ENCODE measurements at places on chromosomes 11 and 22.

DNA sequence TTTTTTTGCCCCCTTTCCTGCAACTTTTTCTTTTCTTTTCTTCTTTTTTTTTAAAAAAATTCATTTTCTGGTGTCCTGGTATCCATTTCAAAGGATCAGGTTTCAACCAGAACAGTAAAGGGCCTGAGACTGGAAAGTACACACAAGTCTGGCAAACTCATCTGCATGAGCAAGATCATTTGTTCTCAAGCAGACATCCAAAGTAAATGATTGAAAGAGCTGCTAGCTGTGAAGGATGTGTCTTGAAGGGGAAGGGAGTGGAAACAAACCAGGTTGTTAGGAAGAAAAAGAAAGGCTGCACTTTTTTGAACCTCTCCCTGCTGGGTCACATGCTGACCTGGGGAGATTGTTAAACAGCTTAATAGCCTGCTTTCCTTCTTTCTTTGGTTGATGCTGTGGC is 5.3 kb downstream of the YAP1 start:
- no peak for DNase-seq
- H3K36me3 ChIP-seq, result peaks cover 3% of the 10 kb centered on the region
- peaks cover 61% of the 10 kb centered on the region for H3K4me1 ChIP-seq

DNA sequence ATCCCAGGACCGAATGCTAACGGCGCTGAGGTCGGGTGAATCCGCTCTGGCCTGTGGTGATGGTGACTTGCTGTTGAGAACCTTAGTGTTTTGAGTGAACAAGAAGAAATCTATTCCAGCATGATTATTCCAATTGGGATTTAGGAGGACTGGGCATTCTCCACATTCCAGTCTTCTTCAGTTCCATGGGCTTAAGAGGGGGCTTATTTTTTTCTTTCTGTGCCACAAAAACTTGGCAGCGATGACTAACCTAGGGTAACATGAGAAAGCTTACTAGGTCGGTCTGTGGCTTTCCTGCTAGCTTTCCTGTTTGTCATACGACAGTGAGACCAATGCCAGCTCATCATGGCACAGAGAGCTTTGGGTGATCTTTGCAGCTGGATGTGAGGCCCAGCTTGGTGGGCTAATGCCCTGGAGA is 62.9 kb upstream of the ATXN10 start:
- DNase-seq, result peak; percentile 30
- H3K4me3 ChIP-seq, result no peak overlapping the region
- no peaks in the 10 kb centered on the region for H3K36me3 ChIP-seq
- peaks cover 53% of the 10 kb centered on the region for H3K4me1 ChIP-seq

- no peaks in the 10 kb centered on the region for H3K36me3 ChIP-seq
- no peak overlapping the region for H3K27ac ChIP-seq
- DNase-seq, result no peak
- H3K27me3 ChIP-seq, result peaks cover 4% of the 10 kb centered on the region
- no peaks in the 10 kb centered on the region for H3K4me1 ChIP-seq
Measured at GRCh38 chr11:115906171-115906570, 402.0 kb upstream of the CADM1 start.

GRCh38 chr22:33922349-33922681 is 2.0 kb upstream of the LARGE1 start:
- H3K27me3 ChIP-seq, result no peaks in the 10 kb centered on the region
- peak overlapping the region; percentile 52 for H3K4me3 ChIP-seq
- H3K36me3 ChIP-seq, result no peaks in the 10 kb centered on the region

GRCh38 chr11:32152216-32152615 is 61.3 kb downstream of the RCN1 start:
- no peak overlapping the region for H3K27ac ChIP-seq
- no peaks in the 10 kb centered on the region for H3K36me3 ChIP-seq
- H3K4me3 ChIP-seq, result no peak overlapping the region
- no peak for DNase-seq

GRCh38 chr11:82045748-82046457 is 687.8 kb downstream of the FAM181B start:
- H3K4me1 ChIP-seq, result no peaks in the 10 kb centered on the region
- no peaks in the 10 kb centered on the region for H3K36me3 ChIP-seq
- no peaks in the 10 kb centered on the region for H3K27me3 ChIP-seq
- DNase-seq, result no peak

GRCh38 chr11:115576606-115577380 is 72.6 kb upstream of the CADM1 start:
- H3K36me3 ChIP-seq, result no peaks in the 10 kb centered on the region
- DNase-seq, result no peak
- H3K27me3 ChIP-seq, result no peaks in the 10 kb centered on the region
- H3K4me1 ChIP-seq, result peaks cover 5% of the 10 kb centered on the region
- H3K4me3 ChIP-seq, result no peak overlapping the region
- no peak overlapping the region for H3K27ac ChIP-seq

DNA sequence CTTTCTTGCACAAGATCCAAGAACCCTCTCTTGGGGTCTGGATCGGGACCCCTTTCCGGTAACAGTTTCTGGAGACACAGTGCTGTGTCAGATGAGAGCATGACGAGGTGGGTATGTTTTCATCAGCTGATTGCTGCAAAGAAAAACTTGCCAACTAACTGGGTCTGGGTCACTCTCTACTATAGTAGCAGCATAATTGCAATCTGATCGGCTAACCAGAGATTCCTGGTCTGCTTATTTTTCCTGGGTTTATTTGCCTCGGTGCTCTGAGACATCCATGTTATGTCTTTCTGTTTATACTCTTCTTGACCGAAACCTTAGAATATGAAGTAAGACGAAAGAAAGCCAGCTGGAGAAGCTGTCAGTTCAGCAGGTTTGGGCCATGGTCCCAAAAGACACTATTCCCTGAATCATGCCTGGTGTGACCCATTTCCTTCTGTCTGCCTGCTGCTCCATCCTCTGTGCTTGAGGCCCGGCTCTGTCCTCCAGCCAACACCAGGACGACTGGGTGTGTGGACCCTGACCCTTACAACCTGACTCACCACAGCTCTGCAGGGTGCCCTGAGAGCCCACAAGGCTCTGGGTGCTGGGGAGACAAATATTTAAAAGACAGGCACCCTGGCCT is 24.1 kb upstream of the CLMP start:
- H3K27me3 ChIP-seq, result no peaks in the 10 kb centered on the region
- no peaks in the 10 kb centered on the region for H3K36me3 ChIP-seq

- H3K27me3 ChIP-seq, result no peaks in the 10 kb centered on the region
- no peak overlapping the region for H3K4me3 ChIP-seq
- H3K4me1 ChIP-seq, result no peaks in the 10 kb centered on the region
- H3K27ac ChIP-seq, result no peak overlapping the region
- no peak for DNase-seq
Measured at GRCh38 chr22:49735901-49736421, 91.7 kb downstream of the BRD1 start.

- peak overlapping the region; percentile 80 for H3K27ac ChIP-seq
- peaks cover 25% of the 10 kb centered on the region for H3K4me1 ChIP-seq
- no peaks in the 10 kb centered on the region for H3K36me3 ChIP-seq
- DNase-seq, result peak; percentile 86
- no peaks in the 10 kb centered on the region for H3K27me3 ChIP-seq
- no peak overlapping the region for H3K4me3 ChIP-seq
Measured at GRCh38 chr11:93000511-93001476, 31.3 kb downstream of the MTNR1B start.

- H3K27me3 ChIP-seq, result no peaks in the 10 kb centered on the region
- no peak for DNase-seq
- peaks cover 6% of the 10 kb centered on the region for H3K36me3 ChIP-seq
- H3K4me1 ChIP-seq, result peaks cover 11% of the 10 kb centered on the region
- H3K4me3 ChIP-seq, result no peak overlapping the region
- no peak overlapping the region for H3K27ac ChIP-seq
Measured at GRCh38 chr22:41696703-41697102, 2.6 kb upstream of the MEI1 start.

GRCh38 chr11:27041141-27041899 is 705 bp downstream of the BBOX1 start:
- H3K27ac ChIP-seq, result no peak overlapping the region
- no peak for DNase-seq

DNA sequence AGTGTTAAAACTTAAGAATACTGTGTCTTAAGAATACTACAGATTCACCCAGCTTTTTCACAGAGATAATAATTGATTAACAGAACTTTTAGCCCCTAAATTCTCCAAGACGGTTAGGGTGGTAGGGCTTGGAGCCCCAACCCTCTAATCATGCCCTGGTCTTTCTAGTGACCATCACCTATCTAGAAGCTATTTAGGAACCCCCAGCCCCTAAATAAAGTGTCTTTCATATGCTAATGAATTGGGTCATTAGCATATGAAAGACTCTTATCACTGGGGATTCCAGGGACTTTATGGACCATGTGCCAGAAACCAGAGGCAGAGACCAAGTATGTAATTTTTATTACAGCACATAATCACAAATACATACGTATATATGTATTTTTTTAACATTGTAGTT is 999.7 kb upstream of the RAG2 start:
- no peaks in the 10 kb centered on the region for H3K36me3 ChIP-seq
- no peaks in the 10 kb centered on the region for H3K4me1 ChIP-seq
- no peak overlapping the region for H3K4me3 ChIP-seq
- DNase-seq, result no peak
- H3K27me3 ChIP-seq, result no peaks in the 10 kb centered on the region
- no peak overlapping the region for H3K27ac ChIP-seq

DNA sequence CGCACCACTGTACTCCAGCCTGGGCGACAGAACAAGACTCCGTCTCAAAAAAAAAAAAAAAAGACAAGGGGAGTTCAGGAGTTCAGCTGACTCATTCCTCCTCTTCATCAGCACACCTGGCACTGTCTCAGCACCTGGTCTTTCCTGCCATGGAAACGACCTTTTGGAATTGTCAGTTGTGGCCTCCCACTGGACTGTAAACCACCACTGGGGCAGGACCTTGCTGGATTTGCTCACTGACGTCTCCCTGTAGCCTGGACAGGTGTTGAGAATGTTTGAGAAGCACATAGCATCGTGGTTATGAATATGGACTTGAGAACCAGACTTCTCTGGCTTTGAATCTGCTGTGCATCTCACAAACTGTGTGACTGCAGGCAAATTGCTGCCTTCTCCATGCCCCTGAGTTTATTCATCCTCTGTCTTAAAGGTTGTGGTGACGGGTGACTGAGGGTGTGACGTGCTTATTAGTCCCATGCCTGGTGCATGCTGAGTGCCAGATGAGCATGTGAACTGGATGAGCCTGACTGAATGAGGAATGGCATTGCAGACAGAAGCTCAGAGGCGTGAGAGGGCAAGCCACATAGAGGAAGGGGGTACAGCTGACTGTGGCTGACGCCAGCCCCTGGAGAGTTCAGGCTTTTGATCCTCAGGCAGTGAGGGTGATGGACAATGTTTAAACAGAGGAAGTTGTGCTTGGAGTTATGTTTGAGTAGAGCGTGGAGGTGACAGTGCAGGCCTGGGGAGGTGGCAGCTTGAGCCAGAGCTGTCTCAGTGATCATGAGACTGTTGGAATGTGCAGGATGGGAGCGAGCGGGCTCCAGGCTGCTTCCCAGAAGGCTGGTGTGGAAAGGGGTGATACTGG is 12.7 kb downstream of the TOM1 start:
- no peak for DNase-seq
- H3K4me3 ChIP-seq, result no peak overlapping the region
- peaks cover 22% of the 10 kb centered on the region for H3K4me1 ChIP-seq
- no peaks in the 10 kb centered on the region for H3K27me3 ChIP-seq

GRCh38 chr22:25899566-25899965 is 157.6 kb downstream of the MYO18B start:
- no peaks in the 10 kb centered on the region for H3K36me3 ChIP-seq
- H3K27ac ChIP-seq, result no peak overlapping the region
- H3K4me3 ChIP-seq, result no peak overlapping the region
- no peaks in the 10 kb centered on the region for H3K4me1 ChIP-seq
- no peak for DNase-seq
- H3K27me3 ChIP-seq, result no peaks in the 10 kb centered on the region

- H3K27ac ChIP-seq, result peak overlapping the region; percentile 10
- peaks cover 70% of the 10 kb centered on the region for H3K36me3 ChIP-seq
- no peak for DNase-seq
- no peaks in the 10 kb centered on the region for H3K4me1 ChIP-seq
- no peaks in the 10 kb centered on the region for H3K27me3 ChIP-seq
Measured at GRCh38 chr11:61418136-61418535, 11.6 kb downstream of the CPSF7 start.

DNA sequence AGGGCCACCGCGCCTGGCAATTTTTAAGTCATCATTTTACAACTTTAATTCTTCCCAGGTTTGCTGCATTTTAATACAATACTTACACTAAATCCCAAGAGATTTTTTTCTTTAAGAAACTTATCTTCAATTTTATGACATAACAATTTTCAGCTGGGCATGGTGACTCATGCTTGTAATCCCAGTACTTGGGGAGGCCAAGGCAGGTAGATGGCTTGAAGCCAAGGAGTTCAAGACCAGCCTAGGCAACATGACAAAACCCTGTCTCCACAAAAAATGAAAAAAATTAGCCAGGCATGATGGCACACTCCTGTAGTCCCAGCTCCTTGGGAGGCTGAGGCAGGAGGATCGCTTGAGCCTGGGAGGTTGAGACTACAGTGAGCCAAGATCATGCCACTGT is 38.8 kb downstream of the CLDN25 start:
- peaks cover 4% of the 10 kb centered on the region for H3K36me3 ChIP-seq
- peak; percentile 33 for DNase-seq
- no peaks in the 10 kb centered on the region for H3K27me3 ChIP-seq
- H3K27ac ChIP-seq, result no peak overlapping the region

DNA sequence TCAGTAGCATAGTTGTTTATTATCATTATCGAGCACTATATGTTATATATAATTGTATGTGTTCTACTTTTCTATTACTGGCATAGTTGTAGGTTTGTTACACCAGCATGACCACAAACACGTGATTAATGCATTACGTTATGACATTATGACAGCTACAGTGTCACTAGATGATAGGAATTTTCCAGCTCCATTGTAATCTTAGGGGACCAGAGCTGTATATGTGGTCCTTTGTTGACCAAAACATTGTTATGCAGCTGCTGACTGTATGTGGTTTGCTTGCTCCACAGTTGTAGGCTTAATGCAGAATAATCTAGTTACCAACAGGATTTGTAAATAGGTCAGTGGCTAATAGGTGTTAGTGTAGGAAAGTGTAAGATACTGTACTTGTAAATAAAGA is 66.1 kb downstream of the HSD17B12 start:
- H3K27me3 ChIP-seq, result no peaks in the 10 kb centered on the region
- no peak overlapping the region for H3K4me3 ChIP-seq
- no peak overlapping the region for H3K27ac ChIP-seq
- peaks cover 2% of the 10 kb centered on the region for H3K36me3 ChIP-seq

GRCh38 chr22:44074337-44074984 is 50.4 kb downstream of the PARVB start:
- H3K36me3 ChIP-seq, result no peaks in the 10 kb centered on the region
- no peak for DNase-seq
- H3K27ac ChIP-seq, result no peak overlapping the region
- no peak overlapping the region for H3K4me3 ChIP-seq

GRCh38 chr11:64181506-64182411 is 4.2 kb upstream of the STIP1 start:
- peaks cover 2% of the 10 kb centered on the region for H3K36me3 ChIP-seq
- H3K27ac ChIP-seq, result peak overlapping the region; percentile 45
- H3K4me3 ChIP-seq, result no peak overlapping the region
- no peak for DNase-seq
- no peaks in the 10 kb centered on the region for H3K27me3 ChIP-seq

All from keratinocyte (primary cell).